Stimulated activated naive CD8-positive, alpha-beta T cell treated with anti-CD3 and anti-CD28 coated beads, Interleukin-15, amount 100 ng/mL, for 72 hours (primary cell): ENCODE measurements at places on chromosomes 16 and 17.
A peak's percentile ranks its signal among the peaks of the same experiment; 100 is the strongest.

DNA sequence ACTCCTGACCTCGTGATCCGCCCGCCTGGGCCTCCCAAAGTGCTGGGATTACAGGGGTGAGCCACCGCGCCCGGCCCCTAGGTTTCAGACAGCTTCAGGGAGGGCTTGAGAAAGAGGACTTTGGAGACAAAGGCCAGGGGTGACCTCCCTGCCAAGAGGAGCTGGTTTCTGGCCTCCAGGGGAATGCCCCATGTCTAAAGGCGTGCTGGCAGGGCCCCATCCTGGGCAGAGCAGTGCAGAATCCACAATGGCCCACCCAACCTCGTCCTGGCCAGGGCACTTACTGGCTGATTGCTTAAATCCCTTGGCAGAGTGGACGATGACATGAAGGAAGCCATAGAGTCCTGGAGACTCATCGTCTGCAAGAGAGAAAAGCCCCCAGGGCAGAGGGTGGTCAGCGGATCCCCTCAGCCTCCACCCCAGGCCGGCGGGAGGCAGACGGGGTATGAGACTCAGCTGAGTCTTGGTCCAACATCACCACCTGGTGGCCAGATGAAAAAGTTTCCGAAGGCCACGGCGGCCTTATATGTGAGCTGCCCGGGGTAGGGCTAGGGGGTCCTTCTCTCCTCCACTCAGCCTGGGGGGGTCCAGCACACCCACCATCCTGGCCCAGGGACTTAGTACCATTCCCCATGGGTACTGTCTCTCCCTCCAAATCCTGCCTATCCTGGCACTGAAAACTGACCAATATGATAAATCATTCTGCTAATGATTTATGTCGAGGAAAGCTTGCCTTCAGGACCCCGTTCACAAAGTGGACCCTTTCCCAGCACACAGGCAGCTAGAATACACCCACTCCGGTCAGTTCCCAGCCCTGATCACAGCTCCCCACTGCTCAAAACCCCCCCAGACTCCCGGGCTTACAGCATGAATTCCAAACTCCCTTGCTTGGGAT lies 59.1 kb downstream of the TIMM22 start:
- peak; percentile 43 for DNase-seq

- no peak for DNase-seq
Observed at GRCh38 chr16:8656376-8656775, 18.0 kb upstream of the ABAT start.

DNA sequence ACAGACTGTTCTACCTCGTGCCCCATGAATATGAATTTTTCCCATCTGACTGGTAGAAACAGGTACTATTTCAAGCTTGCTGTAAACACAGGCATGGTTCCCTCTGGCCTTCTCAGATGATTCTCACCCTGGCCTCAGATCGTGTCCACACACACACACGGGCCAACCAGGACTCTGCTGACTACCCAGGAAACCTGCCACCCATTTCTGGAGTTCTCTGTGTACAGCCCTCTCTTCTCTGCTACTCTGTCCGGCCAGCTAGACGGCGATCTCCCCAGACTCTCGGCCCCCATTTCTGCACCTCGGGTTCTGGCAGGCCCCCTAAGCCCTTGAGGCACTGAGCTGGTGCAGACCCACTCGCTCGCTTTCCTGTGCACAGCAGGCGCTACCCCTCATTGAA lies 31.2 kb downstream of the RPA1 start:
- DNase-seq, result no peak

GRCh38 chr16:65598621-65599020 lies 476.8 kb upstream of the CDH11 start:
- DNase-seq, result no peak

- DNase-seq, result no peak
Observed at GRCh38 chr16:17408955-17409441, 61.8 kb downstream of the XYLT1 start.

DNA sequence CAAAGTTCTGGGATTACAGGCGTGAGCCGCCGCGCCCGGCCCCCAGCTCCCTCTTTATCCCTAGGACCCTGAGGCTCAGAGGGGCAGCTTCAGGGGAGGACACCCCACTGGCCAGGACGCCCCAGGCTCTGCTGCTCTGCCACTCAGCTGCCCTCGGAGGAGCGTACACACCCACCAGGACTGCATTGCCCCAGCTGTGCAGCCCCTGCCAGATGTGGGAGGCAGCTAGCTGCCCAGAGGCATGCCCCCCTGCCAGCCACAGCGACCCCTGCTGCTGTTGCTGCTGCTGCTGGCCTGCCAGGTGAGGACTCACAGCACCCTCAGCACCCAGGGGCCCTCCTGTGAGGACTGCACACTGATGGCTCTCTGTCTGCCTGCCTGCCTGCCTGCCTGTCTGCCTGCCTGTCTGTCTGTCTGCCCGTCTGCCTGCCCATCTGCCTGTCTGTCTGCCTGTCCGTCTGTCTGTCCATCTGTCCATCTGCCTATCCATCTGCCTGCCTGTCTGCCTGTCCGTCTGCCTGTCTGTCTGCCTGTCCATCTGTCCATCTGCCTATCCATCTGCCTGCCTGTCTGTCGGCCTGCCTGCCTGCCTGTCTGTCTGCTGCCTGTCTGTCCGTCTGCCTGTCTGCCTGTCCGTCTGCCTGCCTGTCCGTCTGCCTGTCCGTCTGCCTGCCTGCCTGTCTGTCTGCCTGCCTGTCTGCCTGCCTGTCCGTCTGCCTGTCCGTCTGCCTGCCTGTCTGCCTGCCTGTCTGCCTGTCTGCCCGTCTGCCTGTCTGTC lies 5.0 kb downstream of the GCGR start:
- DNase-seq, result no peak

- DNase-seq, result no peak
Observed at GRCh38 chr17:76577876-76578275, 7.8 kb downstream of the ST6GALNAC2 start.

GRCh38 chr17:62778990-62779681 lies 29.0 kb downstream of the MARCHF10 start:
- no peak for DNase-seq

GRCh38 chr16:23587726-23588125 lies 8.4 kb downstream of the NDUFAB1 start:
- no peak for DNase-seq

DNA sequence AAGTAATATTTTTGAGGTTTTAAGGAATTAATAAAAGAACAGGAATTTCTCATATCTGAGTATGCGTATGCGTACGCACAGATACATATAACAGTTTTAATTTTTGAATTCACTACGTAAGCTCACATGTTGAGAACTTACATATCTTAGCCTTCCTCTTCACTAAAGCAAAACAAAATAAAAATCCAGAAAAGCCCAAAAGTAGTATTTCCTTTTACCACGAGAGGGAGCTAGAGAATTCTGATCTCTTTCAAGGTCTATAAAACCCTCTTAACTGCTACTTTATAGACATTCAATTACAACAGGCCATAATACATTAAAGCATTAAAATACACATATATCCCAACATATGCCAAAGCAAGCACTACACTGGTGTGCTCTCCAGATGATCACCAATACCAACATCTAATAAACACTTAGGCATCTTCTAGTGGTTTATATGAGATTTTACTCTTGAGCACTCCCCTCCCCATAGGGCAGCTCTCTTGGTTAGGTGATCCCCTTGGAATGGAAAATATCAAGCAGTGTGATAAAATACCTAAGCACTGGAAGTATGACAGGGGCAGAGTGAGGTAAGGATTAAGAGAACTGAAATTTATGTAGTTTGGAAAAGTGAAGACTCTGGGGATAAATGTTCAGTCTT lies 94.0 kb downstream of the SKAP1 start:
- DNase-seq, result peak; percentile 3

- DNase-seq, result no peak
Observed at GRCh38 chr17:6101706-6102105, 31.5 kb downstream of the WSCD1 start.

GRCh38 chr17:7045492-7046126 lies 1.7 kb upstream of the SLC16A11 start:
- DNase-seq, result peak; percentile 42

DNA sequence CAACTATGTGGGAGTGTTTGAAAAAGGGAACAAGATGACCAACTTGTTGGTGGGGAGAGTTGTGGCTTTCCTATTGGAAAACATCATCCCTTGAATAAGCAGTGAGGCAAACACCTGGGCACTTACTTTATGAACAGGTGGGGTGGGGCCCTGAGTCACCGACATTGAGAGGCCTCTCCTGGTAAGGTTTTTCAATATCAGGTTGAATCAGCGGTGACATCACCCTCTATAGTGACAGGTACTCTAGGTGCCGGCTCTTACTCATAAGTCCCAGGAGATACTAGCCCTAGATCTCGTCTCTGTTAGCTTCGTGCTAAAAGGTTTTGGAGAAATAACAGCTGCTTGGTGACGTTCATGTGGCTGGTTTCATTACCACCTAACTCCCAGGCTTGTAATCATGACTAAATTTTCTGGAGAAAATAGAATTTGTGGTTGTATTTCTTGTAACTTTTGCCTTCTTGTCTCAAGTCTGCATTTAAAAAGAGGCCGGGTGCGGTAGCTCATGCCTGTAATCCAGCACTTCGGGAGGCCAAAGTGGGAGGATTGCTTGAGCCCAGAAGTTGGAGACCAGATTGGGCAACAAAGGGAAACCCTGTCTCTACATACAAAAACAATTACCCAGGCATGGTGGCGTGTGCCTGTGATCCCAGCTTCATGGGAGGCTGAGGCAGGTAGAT lies 19.3 kb downstream of the CDH1 start:
- DNase-seq, result peak; percentile 88

GRCh38 chr17:47884905-47885730 lies 10.9 kb upstream of the SP2 start:
- DNase-seq, result no peak

DNA sequence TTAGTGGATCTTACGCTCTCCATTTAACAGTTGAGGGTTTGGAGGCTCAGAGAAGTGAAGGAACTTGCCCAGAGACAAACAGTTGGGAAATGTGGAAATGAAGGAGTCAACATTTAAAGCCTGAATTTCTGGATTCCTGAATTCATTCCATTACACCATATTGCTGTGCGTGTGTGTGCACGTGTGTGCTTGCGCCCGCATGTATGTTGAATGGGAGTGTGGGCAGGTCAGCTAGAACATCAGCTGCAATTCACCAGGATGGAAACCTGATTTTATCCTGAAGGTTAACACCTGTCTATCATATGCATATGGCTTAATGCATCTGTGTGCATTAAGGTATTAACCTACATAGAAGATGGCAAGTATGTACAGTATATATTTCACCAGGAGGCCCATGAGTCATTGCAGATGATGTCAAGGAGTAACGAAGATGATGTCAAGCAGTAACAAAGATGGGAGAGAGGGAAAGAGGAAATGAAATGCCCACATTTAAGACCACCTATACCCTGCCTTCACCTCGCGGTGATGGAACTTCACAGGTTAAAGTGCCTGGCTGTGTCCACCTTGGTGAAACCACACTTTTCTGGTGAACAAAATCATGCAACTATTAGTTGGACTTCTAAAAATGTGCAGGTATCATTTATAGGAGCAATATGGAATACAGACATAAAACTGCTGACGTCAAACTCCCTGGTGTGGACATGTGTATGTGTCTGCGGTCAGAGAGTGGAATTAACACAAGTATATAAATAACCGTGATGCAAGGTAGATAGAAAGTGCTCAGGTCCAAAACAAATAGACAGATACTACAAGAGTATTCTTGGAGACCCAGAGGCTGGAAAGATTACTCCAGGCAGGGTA lies 832 bp upstream of the ADAP2 start:
- DNase-seq, result no peak

DNA sequence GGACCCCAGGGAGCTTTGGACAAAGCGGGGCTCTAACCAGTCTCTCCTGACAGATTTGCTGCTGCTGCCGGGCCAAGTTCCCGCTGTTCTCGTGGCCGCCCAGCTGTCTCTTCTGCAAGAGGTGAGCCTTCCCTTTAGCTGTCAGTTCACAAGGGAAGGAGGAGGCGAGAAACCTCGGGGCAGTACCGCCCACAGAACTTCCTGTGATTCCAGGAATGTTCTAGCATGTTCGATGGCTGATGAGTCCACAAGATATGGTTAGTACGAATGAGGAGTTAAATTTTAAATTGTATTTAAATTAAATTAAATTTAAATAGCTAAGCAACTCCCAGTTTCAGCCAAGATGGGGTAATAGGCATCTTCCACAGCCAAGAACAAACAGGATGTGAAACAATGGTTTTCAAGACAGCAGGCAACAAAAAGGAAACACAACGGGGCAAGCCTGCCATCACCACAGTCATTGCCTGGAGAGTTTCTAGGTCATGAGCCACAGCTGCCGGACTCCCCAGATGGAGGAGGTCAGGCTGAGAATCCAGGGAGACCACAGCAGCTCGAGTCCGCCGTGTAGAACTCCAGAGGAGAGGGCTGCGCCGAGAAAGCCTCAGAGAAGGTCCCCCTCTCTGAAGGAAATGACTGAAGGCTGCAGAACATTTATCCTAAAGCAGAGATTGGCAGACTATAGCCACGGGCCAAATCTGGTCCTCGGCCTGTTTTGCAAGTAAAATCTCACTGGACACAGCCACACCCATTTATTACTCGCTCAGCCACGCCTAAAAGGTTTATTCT lies 9.5 kb upstream of the TCF25 start:
- peak; percentile 11 for DNase-seq

GRCh38 chr16:57106767-57107166 lies 14.4 kb downstream of the CPNE2 start:
- DNase-seq, result no peak

DNA sequence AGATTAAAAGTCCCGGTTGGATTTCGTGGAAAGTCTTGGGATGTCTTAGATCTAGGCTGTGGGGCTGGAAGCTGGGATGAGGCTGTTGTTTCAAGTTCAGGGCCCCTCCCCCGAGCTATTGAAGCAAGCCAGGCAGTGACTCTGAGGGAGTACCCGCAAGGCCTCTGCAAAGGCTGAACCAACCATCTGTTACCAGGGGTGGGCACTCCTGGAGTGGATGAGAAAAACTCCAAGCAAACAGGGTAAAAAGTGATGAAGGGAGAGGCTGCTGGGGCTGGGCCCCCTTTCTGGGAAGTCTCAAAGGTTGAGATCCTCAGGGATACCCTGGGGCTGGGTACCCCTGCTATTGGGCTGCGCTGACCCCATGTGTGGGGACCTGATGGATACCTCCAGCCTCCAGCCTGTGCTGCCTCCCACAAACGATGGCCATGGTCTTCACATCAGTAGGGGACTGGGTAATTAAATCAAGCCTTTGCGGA lies 82.4 kb upstream of the KIFC3 start:
- DNase-seq, result no peak

- no peak for DNase-seq
Observed at GRCh38 chr16:12502676-12503075, 301.0 kb downstream of the CPPED1 start.

DNA sequence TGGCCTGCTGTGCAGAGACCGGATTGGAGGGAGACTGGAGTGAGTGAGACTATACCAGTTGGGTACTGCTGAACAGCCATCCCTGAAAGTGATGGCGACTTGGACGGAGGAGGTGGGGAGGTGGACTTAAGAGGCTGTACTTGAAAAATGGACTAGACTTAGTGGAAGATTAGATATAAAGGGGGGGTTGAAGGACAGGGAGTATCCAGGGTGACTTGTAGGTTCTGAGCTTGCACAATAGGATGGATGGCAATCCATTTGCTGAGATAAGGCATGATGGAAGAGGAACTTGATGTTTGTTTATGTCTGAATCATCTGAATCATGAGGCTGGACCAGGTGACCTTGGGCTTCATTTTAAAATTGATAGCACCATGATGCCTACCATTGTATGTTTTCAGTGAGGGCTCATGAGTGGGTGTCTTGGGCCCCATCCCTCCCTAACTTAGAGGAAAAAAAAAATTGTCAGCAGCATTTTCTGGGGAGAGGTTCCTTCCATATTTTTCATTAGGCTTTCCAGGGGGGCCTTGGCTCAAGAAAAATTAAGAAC lies 41.2 kb downstream of the PRKCA start:
- no peak for DNase-seq

- no peak for DNase-seq
Observed at GRCh38 chr16:71880176-71880575, 3.8 kb downstream of the ZNF821 start.
